ENCODE measurements at places on chromosomes 4 and X. TPM values are rescaled to one million over a fixed set of nuclear protein-coding genes. Genes with fewer than 3 reads are reported as not detected.

QRFPR gene
- total RNA-seq = not detected

CCKAR gene
- not detected for total RNA-seq

ITIH6 gene
- total RNA-seq = not detected

TLL1 gene
- total RNA-seq = 1.5 TPM

NRK gene
- 2.4 TPM for total RNA-seq

ABHD18 gene
- total RNA-seq = 6.9 TPM

AMTN gene
- not detected for total RNA-seq
